MM.1S (cell line): ENCODE measurements at places on chromosomes 2 and 18.
A peak's percentile ranks its signal among the peaks of the same experiment; 100 is the strongest.

DNA sequence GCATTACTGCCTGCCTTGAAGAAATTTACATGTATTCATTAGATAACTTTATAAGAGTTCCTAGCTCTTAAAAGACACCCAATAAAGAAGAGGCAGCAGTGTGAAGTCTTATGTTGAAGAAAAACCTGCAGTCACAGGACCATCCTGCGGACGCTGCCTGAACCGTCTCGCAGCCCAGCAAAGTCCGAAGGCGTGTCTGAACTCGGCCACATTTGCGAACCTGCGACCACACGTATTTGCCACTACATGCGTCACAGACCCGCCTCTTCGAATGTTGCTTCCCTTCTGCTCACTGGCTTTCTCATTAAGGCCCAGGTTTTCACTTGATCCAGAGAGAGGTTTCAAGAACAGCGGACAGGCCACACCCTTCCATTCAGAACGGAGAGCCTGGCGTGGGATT, 41.2 kb downstream of the CNGA3 start:
- DNase-seq = no peak
- no peaks in the 10 kb centered on the region for H3K36me3 ChIP-seq
- H3K27me3 ChIP-seq = no peaks in the 10 kb centered on the region
- no peaks in the 10 kb centered on the region for H3K4me1 ChIP-seq

DNA sequence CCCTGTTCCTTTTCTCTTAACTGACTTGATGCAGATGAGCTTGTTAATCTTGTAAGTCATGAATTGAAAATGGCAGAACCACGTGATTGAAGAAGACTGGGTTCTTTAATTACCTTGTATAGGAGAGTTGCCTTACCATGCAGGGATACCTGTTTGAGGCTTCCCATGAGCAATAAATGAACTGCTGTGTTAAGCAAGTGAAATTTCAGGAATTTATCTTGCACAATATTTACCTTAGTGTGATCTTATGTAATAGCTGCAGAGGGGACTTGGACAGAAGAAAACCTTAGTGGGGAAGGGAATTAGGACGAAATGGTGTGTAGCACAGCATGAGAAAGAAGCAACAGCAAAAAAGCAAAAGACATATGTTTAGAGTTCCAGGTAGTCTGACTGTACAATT, 384.0 kb upstream of the TMEFF2 start:
- no peaks in the 10 kb centered on the region for H3K36me3 ChIP-seq
- no peak overlapping the region for H3K4me3 ChIP-seq
- no peaks in the 10 kb centered on the region for H3K4me1 ChIP-seq
- no peak overlapping the region for H3K27ac ChIP-seq
- H3K27me3 ChIP-seq = no peaks in the 10 kb centered on the region

DNA sequence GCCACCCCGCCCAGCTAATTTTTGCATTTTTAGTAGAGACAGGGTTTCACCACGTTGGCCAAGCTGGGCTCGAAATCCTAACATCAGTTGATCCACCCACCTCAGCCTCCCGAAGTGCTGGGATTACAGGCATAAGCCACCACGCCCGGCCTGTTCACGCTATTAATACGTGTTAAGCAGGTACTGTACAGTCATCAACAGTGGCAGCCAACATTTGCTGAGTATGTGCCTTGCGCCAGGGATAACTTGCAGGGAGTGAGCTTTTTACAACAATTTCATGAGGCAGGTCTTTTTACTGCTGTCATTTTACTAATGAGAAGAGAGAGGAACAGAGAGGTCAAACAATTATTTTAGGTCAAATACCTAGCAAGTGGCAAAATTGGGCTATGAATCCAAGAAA, 115.2 kb downstream of the AP1S3 start:
- no peaks in the 10 kb centered on the region for H3K4me1 ChIP-seq
- no peak for DNase-seq
- no peak overlapping the region for H3K27ac ChIP-seq
- H3K36me3 ChIP-seq = no peaks in the 10 kb centered on the region

GRCh38 chr18:67650686-67651385, 134.3 kb upstream of the DSEL start:
- DNase-seq = no peak
- no peak overlapping the region for H3K4me3 ChIP-seq
- no peak overlapping the region for H3K27ac ChIP-seq
- no peaks in the 10 kb centered on the region for H3K36me3 ChIP-seq

- no peak overlapping the region for H3K27ac ChIP-seq
- H3K36me3 ChIP-seq = no peaks in the 10 kb centered on the region
- no peaks in the 10 kb centered on the region for H3K27me3 ChIP-seq
- H3K4me3 ChIP-seq = no peak overlapping the region
Observed at GRCh38 chr2:143974262-143974661, 545.7 kb downstream of the ZEB2 start.

DNA sequence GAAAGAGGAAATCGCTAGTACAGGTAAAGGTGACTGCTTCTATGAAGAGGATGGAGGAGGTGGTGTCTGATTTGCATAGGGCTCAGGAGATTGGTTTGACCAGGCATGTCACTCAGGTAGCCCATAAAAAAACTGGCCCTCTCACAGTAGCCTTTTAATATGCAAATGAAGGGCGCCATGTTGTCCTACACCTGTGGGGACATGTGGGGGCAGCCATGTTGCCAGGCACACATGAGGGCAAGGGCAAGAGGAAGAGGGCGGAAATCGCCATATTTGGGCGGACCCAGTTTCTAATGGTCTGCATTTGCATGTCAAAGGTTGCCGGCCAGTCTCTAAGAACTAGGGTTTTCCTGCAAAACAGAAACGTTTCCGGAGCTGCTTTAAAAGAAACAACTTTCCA, 1330.6 kb downstream of the DSC3 start:
- H3K36me3 ChIP-seq = no peaks in the 10 kb centered on the region
- no peak for DNase-seq
- H3K27ac ChIP-seq = no peak overlapping the region
- no peak overlapping the region for H3K4me3 ChIP-seq
- no peaks in the 10 kb centered on the region for H3K4me1 ChIP-seq

DNA sequence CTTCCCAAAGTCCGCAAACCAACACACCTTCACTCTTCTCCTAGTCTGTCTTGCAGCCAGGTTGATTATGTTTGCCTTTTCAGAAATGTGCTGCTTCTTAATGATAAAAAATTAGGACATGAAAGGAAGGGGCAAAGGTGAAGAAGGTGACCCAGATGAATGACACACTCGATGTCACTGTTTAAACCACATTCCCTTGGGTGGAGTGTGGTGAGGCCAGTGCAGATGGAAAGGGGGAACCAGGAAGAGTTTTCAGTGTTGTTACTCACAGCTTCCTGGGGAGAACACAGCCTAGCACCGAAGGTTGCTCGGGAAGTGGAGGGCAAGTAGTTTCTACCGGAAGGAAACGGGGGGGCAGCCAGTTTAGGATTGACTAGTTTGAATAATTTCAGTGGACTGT, 57.2 kb upstream of the BOD1L2 start:
- DNase-seq = no peak
- no peak overlapping the region for H3K27ac ChIP-seq
- H3K36me3 ChIP-seq = no peaks in the 10 kb centered on the region
- H3K4me1 ChIP-seq = peaks cover 10% of the 10 kb centered on the region
- no peaks in the 10 kb centered on the region for H3K27me3 ChIP-seq

- H3K36me3 ChIP-seq = no peaks in the 10 kb centered on the region
- no peaks in the 10 kb centered on the region for H3K4me1 ChIP-seq
- no peaks in the 10 kb centered on the region for H3K27me3 ChIP-seq
- H3K27ac ChIP-seq = no peak overlapping the region
- no peak for DNase-seq
Observed at GRCh38 chr2:237653776-237654558, 26.6 kb downstream of the LRRFIP1 start.

DNA sequence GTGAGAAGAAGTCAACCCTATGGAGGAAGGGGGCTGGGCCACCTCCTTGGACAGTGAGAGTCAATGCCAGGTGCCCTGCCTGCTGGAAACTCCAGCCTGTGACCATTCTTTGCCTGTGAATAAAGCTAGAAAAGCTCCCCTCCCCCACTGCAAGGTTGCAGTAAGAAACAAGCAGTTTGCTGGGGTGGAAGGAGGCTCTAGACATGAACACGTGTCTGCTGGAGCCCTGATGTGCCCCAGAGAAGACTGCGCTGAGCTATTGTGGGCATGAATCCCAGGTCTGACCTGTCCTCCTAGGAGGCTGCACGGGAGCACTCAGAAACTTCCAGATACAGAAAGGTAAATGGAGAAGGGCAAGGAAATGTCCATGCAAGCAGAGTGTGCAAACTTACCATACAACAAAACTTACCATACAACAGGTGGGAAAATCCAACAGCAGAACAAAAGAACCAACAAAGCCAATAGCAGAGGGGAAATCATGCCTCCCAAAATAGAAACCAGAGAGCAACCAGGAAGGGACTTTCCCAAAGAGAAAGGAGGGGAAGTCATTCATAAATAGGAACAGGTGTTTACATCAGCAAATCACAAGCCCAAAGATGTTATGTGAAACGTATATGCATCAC, 278.7 kb downstream of the BCL2 start:
- H3K36me3 ChIP-seq = no peaks in the 10 kb centered on the region
- H3K27ac ChIP-seq = peak overlapping the region; percentile 72
- H3K4me3 ChIP-seq = peak overlapping the region; percentile 21
- DNase-seq = peak; percentile 74
- H3K4me1 ChIP-seq = peaks cover 30% of the 10 kb centered on the region
- no peaks in the 10 kb centered on the region for H3K27me3 ChIP-seq

DNA sequence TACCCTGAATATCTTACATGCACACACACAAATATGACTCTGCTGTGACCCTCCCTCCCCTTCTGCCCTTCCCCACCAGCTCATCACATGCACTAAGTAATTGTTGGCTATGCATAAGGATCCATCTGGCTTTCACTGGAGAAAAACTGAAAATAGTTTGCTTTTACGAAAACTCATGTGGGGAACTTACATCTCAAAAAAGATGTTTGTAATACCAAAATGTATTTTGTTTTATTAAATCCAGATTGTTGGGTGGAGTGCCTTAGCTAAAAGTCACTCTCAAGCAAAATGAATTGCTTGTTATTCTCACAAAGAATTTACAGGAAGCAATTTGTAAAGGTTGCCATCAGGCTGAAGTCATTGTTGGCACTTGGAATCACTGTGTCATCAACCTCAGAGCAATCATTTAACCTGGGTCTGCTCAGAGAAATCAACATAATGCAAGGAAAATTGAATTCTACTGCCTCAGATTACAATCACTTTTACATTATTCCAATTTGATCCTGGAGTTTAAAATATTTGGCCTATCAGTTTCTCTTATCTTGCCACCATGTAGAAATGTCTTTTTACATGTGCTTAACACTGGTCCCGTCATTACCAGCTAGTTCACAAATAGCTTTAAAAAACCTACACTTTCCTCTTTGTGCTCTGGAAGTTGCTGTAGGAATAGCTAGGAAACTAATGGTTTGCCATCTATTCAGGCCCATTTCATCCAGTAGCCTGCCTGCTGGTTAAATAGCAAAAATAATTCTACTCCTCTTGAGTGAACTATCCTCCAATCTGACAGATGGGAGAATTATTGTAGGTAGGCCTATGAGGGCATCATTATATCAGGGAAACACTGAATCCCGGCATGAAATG, 90.3 kb upstream of the TMEM17 start:
- H3K27me3 ChIP-seq = no peaks in the 10 kb centered on the region
- H3K36me3 ChIP-seq = no peaks in the 10 kb centered on the region
- no peak overlapping the region for H3K4me3 ChIP-seq
- no peak overlapping the region for H3K27ac ChIP-seq
- H3K4me1 ChIP-seq = no peaks in the 10 kb centered on the region
- DNase-seq = no peak

GRCh38 chr2:28997847-28998735, 17.0 kb downstream of the TOGARAM2 start:
- no peak for DNase-seq
- no peak overlapping the region for H3K4me3 ChIP-seq
- no peak overlapping the region for H3K27ac ChIP-seq
- no peaks in the 10 kb centered on the region for H3K27me3 ChIP-seq
- H3K4me1 ChIP-seq = no peaks in the 10 kb centered on the region

- no peak for DNase-seq
- H3K36me3 ChIP-seq = no peaks in the 10 kb centered on the region
- H3K27ac ChIP-seq = no peak within 1 kb of the TSS
- no peaks in the 10 kb centered on the region for H3K27me3 ChIP-seq
- no peaks in the 10 kb centered on the region for H3K4me1 ChIP-seq
- no peak within 1 kb of the TSS for H3K4me3 ChIP-seq
Observed at GRCh38 chr18:43115076-43115921, at the start of gene RIT2. Gene RIT2, minus strand, starts transcription at chr18:43115685.

GRCh38 chr2:147847746-147848391, 3.0 kb downstream of the ACVR2A start:
- DNase-seq = no peak
- H3K27me3 ChIP-seq = peaks cover under 1% of the 10 kb centered on the region
- H3K36me3 ChIP-seq = no peaks in the 10 kb centered on the region
- H3K4me1 ChIP-seq = peaks cover 6% of the 10 kb centered on the region; the same call in 1 of the 2 replicates
- no peak overlapping the region for H3K4me3 ChIP-seq
- H3K27ac ChIP-seq = no peak overlapping the region

DNA sequence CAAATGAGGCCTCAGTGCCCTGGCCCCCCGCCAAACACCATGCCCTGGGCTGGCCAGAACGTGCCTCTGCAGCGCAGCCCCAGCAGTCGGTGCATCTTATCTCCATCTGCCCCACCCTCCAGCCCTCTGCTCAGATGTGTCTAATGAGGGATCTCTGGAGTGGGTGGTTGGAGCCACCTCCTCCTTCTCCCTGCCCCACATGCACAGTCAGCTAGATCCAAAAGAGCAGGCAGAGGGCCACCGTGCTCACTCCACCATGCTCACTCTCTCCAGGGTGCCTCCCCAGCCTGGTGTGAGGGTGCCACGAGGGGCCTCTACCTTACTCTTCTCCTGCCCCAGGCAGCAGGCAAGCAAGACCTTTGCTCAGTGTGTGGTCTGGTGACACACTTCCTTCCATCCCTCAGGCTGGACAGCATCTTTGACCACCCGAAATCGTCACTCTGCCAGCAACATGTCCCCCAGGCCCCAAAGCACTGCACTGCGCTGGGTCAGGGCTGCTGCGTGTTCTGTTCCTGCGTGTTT, 266.1 kb upstream of the HDAC4 start:
- H3K36me3 ChIP-seq = no peaks in the 10 kb centered on the region
- no peak overlapping the region for H3K4me3 ChIP-seq
- no peak for DNase-seq
- H3K27me3 ChIP-seq = no peaks in the 10 kb centered on the region

- H3K27me3 ChIP-seq = no peaks in the 10 kb centered on the region
- no peaks in the 10 kb centered on the region for H3K36me3 ChIP-seq
- H3K27ac ChIP-seq = no peak overlapping the region
- no peak overlapping the region for H3K4me3 ChIP-seq
Observed at GRCh38 chr2:200590090-200590489, 4.3 kb downstream of the AOX1 start.

DNA sequence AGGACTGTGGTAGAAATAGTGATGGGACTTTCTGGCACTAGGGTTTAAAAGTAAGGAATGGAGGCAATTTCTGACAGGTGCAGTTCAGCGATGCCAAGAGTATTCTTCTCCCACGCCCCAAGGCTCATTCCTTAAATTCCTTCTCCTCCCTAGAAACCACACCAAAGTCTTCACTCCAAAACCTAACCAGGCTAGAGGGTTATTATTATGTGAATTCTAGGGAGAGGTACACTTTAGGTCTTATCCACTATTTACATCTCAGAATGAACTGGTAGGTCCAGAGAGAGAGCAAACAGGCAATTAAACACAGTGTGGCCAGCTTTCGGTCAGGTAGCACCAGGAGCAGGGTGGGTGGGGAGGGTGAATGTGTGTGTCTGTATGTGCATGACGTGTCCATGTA, 11.4 kb downstream of the IL1F10 start:
- no peaks in the 10 kb centered on the region for H3K36me3 ChIP-seq
- H3K4me3 ChIP-seq = no peak overlapping the region
- H3K4me1 ChIP-seq = peaks cover 22% of the 10 kb centered on the region
- no peak for DNase-seq

GRCh38 chr2:55590810-55591440, 26.5 kb downstream of the PPP4R3B start:
- DNase-seq = no peak
- H3K36me3 ChIP-seq = peaks cover 4% of the 10 kb centered on the region
- H3K4me3 ChIP-seq = no peak overlapping the region
- H3K27ac ChIP-seq = no peak overlapping the region
- H3K4me1 ChIP-seq = no peaks in the 10 kb centered on the region
- no peaks in the 10 kb centered on the region for H3K27me3 ChIP-seq
